ENCODE measurements at places on chromosomes 2 and 18. TPM values are rescaled to one million over a fixed set of nuclear protein-coding genes. Genes with fewer than 3 reads are reported as not detected.

- peak; percentile 9 for DNase-seq
Measured at GRCh38 chr2:228688007-228688645, 506.6 kb upstream of the SPHKAP start.

DNA sequence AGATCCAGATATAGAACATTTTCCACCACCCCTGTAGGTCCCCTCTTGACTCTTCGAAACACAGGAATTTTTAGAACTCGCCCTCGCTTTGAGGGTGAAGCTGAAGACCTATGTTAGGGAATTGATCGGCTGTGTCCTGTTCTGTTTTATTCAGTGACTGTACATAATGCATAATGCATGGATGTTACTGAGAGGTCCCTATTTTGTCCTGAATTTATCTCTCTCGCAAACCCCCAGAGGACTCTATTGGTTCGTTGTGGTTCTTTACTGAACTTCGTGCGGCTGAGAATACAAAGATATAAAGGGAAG, 431 bp upstream of the EIF5B start:
- DNase-seq, result no peak

DNA sequence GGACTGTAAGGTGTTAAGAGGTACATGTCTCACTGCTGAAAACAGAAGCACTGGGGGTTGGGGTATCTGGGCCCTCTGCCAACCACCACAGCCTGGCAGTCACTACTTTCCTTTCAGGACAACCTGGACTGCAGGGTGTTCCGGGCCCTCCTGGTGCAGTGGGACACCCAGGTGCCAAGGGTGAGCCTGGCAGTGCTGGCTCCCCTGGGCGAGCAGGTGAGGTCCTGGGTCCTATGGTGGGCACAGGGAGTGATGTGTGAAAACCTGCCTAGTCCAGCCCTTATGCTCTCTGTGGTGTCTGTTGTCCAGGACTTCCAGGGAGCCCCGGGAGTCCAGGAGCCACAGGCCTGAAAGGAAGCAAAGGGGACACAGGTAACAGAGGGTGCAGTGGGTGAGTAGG, 40.0 kb downstream of the MARCO start:
- DNase-seq, result no peak

CXXC1 gene
- total RNA-seq, result 27.8 TPM

DNAH7 gene
- total RNA-seq, result 1.4 TPM

GRCh38 chr2:31138037-31138962, at the start of gene GALNT14:
Gene GALNT14, minus strand, starts transcription at chr2:31138440. Its CDS starts 354 bp downstream, at chr2:31138086.
- DNase-seq, result peak; percentile 4

GRCh38 chr18:48195787-48196186, 213.4 kb downstream of the ZBTB7C start:
- no peak for DNase-seq

DNA sequence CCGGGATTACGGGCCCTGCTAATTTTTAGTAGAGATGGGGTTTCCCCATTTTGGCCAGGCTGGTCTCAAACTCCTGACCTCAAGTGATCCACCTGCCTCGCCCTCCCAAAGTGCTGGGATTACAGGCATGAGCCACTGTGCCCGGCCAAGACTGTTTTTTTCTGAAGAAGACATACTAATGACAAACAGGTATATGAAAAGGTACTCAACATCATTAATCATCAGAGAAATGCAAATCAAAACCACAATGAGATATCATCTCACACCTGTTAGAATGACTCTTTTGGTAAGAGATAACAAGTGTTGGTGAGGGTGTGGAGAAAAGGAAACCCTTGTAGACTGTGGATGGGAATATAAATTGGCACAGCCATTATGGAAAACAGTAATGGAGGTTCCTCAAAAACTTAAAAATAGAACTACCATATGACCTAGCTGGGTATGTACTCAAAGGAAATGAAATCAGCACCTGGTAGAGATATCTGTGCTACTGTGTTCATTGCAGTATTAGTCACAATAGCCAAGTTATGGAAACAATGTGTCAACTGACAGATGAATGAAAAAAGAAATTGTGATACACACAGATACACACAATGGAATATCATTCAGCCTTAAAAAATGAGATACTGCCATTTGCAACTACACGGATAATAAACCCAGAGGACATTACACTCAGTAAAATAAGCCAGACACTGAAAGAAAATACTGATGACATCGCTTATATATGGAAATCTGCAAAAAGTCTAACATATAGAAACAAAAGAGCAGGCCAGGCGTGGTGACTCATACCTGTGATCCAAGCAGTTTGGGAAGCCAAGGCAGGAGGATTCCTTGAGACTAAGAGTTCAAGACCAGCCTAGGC, 20.8 kb downstream of the SOS1 start:
- peak; percentile 2 for DNase-seq

DNA sequence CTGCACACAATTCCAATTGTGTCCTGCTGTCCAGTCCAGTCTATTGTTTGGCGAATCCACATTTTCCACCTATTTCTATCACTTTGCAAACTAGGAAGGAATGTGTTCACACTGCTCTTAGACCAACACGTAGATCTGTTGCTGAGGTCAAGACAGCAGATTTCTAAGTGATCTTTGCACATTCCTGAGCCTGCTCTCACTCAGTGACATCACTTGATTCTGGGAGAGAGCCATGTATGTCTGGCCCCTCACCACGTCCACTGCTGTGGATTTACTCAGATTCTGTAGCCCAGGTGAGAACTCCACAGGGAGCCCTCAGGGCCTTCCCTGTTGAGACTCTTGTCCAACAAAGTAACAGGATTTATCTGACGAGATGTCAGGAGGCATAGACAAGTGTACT, 317.2 kb downstream of the TSN start:
- DNase-seq, result no peak

DNA sequence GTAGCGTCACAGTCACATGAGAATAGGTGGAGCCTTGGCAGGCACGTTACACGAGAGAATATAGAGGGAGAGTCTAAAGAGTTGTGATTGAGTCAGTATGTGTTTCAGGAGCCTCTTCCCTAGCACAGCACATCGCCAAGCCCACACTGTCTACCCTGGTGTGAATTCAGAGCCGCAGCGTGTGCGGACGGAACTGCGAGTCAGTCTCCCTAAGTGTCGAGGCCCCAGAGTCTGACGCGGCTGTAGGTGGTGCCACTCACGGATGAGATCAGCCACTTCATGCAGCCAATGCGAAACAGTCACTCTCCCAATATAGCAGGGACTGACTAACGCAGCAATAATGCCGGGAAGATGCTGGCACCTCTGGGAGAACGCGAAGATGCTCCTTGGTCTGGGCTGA, 587.3 kb upstream of the ID2 start:
- DNase-seq, result no peak

DHX57 gene
- total RNA-seq, result 11.8 TPM

DNA sequence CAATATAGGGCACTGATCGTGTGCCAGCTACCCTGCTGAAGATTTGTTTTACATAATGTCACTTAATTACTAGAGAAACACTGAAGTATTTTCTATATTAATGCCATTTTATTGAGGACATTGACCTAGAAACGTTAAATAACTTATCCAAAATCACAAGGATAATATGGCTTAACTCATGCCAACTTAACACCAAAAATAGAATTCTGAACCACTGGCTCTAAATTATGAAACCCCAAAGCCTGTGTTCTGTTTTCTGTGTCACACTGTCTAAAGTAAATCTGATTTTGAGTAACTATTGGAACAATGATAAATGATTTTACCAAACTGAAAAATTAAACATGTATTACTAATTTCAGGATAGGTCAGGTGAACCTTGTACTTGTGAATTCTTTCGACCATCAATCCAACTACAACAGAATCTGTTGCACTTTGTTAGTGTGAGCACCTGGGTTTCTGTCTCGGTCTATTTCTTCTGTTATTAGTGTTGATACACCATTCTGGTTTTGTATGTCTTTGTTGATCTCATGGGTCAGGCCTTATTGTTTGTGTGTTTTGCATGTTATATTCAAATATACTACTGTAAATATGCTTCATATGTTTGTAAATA, 48.2 kb upstream of the CCDC141 start:
- DNase-seq, result no peak

RESP18 gene
- total RNA-seq, result not detected

DNA sequence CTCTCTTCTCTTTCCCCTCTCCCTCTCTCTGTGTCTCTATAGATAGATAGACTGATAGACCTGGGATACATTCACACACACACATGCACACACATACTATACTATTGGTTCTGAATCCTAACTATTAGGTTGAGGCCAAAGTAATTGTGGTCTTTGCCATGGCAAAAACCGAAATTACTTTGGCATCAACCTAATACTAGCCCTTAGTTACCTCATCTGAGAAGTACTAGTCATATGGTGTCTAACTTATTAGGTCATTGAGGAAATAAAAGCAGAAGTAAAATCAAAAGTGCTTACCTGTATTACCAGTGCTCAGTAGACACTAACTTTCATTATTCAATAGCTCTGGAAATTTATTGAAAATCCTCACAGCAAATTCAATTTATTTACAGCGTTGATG, 451.5 kb downstream of the EPHA4 start:
- DNase-seq, result no peak

HADHA gene
- total RNA-seq, result 137 TPM

DNA sequence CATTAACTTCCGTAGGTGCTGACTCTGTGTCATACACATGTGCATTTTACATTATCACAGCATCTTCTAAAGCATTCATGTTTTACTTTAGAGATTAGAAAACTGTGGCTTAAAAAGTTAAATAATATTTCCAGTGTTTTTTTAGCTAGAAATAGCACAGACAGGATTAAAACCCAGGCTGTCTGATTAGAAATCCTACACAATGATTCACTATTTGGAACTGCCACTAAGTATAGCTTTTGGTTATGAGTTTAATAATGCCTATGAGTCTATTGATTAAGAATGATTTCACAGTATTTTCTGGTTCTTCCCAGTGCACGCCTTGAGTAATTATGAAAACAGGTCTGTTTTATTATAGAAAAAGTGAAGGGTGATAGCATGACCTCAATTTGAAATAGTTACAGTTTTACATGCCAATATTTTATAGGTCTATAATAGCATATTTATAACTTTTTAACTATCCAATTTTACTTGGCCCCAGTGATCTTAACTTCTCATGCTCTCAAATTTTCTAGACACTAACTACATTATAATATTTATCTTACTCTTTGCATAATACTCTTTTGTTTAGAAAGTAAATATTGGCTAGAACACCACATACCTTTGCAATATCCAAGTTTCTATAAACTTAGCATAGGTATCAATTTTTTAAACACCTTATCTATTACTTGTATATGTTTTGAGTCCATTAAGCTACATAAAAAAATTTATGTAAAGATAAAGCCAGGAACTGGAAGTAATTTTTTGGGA, 313.2 kb downstream of the RND3 start:
- no peak for DNase-seq

DNA sequence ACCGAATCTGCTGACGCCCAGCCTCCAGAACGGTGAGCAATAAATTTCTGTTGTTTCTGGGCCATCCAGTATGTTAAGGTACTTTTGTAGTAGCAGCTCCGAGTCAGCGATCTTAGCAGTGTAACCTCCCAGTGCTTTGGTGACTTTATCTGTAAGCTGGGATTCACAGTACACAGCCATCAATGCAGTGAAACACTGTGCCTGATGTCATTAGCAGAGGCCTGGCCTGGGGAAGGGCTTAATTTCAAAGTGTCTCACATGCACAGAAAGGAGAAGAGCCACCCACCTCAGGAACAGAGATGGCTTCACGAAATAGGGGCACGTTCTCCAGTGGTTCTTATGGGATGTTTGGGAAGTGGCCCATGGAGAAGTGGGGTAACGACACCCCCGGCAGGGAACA, 281.2 kb downstream of the PHLPP1 start:
- DNase-seq, result no peak

DNA sequence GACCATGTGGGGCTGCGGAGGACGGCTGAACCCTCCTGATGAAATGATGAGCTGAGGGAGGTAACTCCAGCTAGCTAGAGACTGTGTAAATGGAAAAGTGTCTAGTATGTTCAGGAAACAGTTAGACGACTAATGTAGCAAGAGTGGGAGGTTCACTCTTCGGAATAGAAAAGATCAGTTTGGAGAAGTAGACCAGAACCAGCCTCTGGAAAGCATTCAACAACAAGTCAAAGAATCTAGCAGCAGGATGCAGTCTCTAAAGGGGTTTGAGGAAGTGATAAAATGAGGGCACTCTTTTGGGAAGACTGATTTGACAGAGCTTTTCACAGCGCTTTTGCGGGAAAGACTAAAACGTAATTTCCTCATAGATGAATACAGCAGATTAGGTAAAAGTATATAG, 79.6 kb downstream of the GAREM1 start:
- DNase-seq, result no peak

EVA1A gene
- 3.2 TPM for total RNA-seq

DNA sequence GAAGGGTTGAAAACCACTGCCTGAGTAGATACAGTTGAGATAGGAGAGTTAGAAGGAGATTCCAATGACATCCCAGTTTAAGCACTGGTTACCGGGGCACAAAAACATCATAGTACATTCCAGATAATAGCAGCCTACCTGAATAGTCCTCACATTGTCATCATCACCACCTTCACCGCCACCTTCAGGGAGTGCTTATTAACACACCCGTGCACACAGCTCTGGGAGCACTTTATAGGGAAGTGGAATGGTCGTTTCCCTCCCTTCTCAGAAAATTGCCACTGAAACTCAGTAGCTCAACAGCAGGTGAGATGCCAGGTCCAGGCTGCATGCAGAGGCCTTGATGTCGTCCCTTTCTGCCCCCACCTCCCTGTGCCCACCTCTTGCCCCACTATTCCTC, 8.2 kb downstream of the SERPINB7 start:
- no peak for DNase-seq

GRCh38 chr18:63422864-63423304, 608 bp upstream of the VPS4B start:
- DNase-seq, result no peak

Measured in myocyte (in vitro differentiated cells).